ENCODE measurements at places on chromosomes 6 and 20.

DNA sequence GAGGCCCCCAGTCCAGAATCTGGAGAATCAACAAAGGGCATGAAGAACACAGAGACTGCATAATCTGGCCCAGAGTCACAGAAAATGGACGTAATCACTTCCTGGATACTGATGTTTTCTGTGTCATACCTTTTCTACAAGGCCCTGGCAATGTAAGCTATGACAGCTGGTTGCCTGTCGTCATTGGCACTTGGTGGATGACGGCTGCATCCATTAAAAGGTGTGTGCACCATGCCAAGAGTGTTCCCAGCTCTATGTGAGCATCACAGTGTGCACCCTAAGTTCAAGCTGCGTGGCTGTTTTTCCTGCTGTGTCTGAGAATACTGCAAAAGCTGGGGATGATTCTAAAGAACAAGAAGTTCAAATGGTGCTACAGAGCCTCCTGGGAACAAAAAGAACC is 275.2 kb upstream of the CNR1 start:
- no peak for DNase-seq

DNA sequence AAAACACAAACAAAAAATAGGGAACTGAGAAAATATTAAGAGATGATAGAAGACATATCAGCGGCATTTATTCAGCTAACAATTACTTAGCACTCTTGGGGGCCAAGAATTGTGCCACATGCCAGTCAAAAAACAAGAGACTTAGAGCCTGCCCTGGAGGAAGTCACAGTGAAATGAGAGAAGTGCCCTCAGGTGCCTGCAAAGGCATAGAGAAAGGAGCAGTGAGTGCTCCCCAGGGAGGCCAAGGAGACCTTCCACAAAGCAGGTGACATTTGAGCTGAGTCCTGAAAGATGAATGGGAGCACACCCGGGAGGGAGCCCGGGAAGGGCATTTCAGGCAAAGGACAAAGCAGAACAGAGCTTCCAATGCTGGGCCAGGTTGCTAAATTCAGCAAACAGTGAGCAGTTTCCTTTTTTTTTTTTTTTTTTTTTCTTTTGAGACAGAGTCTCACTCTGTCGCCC is 184.7 kb upstream of the JARID2 start:
- no peak for DNase-seq

- peak; percentile 89 for DNase-seq
Measured at GRCh38 chr6:129312880-129313279, 397.1 kb downstream of the ARHGAP18 start.

DNA sequence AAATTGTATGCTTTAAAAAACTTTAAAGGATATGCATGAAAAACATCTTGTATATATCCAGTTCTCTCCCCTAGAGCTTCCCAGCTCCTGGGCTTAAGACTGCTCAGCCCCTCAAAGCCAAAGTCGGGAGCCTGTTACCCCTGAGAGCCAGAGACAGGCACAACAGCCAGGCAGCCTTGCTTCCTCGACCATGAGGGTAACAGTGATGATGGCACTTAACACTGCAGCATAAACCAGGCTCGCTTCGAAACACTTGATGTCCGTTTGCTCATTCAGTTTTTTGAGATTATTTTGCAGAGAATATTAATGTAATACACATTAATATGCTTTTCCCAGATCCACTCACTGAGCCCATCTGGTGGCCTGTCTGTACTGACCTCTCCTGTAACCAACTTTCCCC is 47.2 kb downstream of the RPP40 start:
- no peak for DNase-seq

DNA sequence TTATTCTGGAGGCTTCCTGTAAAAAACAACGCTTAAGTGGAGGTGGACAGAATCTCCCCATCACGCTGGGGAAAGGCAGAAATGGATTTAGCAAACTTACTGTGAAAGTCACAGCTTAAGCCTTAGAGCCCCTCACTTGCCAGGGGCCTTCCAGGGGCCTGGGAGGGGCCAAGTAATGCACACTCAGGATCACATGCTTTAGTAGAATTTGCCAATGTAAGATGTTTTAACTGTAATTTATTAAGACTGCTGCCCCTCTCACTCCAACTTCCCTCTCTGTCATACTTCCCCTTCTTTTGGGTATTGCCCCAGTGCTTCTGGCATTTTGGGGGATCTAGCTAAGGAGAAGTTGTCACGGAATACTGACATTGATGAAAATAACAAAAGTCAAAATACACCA is 12.6 kb upstream of the ADA start:
- no peak for DNase-seq

GRCh38 chr6:43043310-43043709 is 10.3 kb downstream of the CUL7 start:
- no peak for DNase-seq
